ENCODE measurements at places on chromosomes 4 and X. TPM values are rescaled to one million over a fixed set of nuclear protein-coding genes. Genes with fewer than 3 reads are reported as not detected.

DNA sequence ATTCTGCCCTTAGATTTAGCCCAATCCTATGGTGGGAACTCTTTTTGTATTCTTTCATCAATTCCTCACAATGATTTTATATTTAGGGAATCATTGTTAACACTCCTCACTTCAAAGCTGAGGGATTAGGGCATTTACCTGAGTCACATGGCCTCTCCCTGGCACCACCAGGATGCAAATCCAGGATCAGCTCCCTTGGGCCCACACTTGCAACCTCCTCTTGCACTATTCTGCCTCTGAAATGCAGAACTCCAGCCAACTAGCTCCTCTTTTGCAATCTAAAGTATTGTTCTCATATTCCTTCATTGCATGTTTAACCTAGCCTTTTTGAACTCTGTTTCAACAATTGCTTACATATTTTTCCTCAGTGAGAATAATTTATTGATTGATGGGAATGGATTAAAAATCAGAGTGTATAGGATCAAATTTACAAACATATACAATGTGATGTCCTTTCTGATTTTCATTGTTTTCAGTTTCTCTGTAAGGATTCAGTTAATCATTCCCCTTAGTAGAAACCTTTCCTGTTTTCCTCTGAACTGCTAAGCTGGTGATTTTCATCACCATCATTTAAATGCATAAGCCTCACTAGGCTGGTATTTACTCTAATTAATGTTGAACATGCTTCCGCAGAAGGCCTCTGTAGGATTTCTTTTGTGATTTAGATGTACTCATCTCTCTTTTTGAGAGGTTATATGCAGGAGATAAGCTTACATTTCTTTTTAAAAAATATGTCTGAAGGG is 3.3 kb upstream of the RELL1 start:
- no peak for DNase-seq

DNA sequence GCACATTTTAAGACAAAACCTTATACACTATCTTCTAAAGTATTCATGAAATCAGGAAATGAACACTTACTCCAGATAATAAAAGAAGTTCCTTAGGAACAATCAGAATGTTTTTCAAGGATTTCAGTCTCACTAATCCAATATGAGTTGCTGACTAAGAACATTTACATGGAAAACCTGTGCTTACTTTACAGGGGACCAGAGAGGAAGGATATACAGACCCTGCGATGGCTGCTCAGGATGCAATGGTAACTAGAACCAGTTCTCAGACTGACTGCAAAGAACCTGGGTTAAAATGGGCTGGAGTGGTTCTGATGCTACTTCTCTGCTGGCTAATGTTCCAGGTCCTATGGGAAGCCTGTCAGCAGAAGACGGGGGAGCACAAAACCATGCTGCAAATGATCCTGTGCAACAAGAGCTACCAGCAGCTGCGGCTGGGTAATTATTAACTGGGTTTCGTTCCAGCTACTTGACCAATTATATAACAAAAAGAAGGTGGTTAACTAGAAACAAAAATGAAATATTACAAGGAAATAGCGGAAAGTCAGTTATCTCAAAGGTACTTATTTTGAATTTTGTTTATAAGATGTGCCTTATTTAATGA is 85.3 kb downstream of the ANXA10 start:
- DNase-seq = no peak

- no peak for DNase-seq
Observed at GRCh38 chr4:93066749-93067148, 761.8 kb upstream of the ATOH1 start.

GRCh38 chrX:150913511-150913910 is 15.0 kb upstream of the CD99L2 start:
- peak; percentile 42 for DNase-seq

DNA sequence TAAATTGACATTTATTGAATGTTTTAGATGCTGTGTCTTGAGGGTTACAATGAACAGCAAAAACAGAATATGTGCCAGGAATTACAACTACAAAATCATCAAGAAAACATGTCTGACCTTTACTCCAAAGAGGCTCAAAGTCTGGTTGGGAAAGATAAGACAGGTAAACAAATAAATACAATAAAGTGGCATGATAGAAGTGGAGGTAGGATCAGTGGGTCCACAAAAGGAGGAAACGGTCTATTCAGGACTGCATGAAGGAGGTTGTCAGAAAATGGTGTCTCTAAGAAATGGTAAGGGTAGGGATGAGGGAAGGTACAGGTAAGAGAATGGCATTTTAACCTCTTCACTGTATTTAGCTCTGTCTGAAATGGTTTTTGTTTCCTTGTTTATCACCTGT is 3.8 kb downstream of the ARHGEF38 start:
- DNase-seq = no peak

DNA sequence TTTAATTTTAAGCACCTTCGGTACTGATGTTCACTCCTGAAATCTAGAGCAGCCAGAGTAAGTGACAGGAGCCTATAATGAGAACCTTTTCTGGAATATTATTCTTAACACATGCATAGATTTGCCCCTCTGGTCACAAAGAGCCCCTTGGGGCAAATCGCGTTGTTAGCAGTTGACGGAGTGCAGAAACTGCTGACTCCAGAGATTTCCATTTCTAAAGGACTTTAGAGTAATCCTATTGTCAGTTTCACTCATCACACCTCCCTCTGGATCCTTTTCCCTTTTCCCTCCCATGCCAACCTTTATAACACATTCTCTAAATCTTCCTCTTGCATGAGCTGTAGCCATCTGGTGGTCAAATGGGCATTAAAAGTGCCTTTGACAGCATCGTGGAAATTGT is 264.9 kb upstream of the PRPS2 start:
- DNase-seq = no peak

DNA sequence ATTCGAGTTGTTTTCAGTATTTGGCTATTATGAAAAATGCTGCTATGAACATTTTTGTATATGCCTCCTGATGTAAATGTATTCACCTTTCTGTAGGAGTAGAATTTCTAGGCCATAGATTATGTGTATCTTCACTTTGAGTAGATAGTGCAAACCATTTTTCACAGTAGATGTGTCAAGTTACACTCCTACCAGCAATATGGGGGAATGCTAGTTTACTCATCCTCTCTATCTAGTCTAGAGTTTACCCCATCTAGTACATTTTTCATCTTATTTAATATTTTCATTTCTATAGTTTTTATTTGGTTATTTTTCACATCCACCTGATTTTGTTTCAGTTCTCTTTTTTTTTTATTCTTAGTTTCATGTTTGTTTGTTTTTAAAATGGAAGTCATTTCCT is 59.0 kb downstream of the GK start:
- DNase-seq = no peak

GRCh38 chr4:178140326-178140915 is 698.2 kb upstream of the AGA start:
- no peak for DNase-seq

DNA sequence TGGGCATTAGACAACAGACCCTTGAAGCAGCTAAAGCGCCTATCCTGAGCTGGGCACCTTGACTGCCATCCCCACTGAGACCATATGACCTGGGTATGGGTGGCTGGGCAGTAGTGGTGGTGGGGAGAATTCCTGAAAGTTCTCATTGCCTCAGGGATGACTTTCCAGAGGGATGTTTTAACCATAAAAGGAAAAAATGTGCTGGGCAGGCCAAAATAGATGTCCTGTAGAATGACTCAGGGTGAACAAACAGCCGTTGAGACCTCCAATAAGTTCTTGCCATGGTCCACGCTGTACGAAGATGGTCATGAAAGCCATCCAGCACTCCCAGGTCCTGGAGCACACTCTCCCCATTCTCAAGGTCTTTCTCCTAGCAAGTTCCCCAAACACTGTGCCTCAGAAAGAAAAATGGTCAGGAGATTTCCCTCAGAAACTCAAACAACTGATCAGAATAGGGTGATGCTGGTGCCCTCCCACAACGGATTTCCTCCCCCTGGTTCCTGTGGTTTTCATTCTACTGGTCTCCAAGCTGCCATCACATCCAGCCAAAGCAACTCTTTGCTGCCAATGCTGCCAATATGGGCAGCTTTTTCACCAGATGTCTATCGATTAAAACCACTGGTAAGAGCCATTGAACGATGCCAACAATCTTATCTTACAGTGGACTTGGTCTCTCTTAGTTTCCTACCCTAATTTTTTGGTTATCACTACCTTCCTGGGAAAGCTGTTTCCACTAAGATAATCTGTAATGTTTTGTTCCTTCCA is 11.2 kb downstream of the CDKN2AIP start:
- no peak for DNase-seq

DNA sequence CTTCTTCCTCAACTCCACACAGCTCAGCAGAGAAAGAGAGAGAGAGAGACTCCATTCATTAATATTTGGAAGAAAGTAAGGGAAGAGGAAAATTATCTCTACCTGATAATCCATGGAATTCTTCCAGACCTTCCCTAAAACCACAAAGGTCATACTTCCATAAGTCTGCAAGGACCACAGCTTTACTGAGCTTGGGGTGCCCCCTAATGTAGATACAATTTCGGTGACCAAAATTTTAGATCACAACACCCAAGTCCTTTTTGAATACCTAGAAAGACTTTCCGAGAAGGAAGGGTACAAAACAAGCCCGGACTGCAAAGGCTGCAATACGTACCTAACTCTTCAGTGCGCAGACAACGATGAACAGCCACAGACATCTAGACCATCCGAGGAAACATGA is 523.9 kb downstream of the GLUD2 start:
- DNase-seq = no peak

GRCh38 chr4:81030981-81031791 is 678 bp downstream of the BMP3 start:
- no peak for DNase-seq

- DNase-seq = no peak
Observed at GRCh38 chrX:106734827-106735226, 8.3 kb downstream of the RNF128 start.

GRCh38 chrX:111200327-111200726 is 70.0 kb downstream of the CAPN6 start:
- no peak for DNase-seq

- DNase-seq = peak; percentile 34
Observed at GRCh38 chr4:67035501-67035900, 509.8 kb downstream of the CENPC start.

DNA sequence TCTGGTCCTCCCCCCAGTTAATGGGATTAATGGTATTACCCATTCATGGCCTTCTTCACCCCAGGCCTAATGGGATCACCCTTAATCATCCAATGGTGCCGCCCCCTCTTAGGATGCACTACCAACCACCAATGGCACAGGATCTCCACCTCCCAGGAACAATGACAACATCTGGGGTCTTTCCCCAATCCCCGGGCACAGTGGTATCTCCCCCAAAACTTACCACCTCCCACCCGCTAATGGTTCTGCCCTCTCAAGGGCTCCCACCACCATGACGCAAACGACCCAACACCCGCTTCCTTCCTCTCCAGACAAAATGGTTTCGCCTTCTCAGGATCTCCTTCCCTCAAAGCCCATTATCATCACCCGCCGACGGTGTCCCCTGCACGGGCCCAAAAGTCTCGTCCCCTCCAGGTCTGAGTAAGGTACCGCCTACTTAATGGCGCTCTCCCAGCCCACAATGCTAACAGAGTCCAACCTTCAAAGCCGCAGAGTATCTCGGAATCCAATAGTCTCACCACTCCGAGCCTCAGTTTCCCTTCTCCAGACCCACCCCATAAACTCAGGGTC is 458 bp downstream of the GRIPAP1 start:
- DNase-seq = peak; percentile 39

GRCh38 chrX:81054904-81055303 is 146.8 kb downstream of the HMGN5 start:
- no peak for DNase-seq

DNA sequence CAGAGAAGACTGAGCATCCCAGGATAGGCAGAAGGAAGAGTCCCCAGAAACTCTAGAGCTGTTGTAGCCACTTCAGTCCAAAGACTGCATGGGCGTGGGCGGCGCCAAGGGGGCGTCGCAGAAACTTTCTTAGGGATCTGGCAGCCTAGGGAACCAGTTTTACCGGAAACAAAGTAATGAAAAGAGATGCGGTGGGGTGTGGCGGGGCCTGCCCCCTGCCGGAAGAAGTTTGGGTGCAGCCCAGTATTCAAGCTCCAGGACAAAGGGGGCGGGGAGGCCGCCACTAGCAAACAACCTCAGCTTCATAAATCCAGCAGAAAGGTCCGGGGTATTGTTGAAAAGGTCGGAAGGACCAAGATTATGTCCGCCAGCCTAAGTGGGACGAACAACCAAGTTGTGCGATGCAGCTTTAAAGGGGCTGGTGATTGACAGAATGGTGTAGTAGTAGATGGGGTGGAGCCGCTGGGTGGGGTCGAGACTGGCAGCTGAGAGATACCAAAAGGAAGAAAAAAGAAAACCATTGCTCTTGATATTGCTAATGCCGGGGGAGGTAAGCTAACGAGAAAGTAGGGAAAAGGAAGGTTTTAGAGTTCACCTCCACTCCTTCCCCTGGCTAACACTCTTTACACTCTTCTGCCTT is 190.5 kb downstream of the RRAGB start:
- DNase-seq = peak; percentile 12

DNA sequence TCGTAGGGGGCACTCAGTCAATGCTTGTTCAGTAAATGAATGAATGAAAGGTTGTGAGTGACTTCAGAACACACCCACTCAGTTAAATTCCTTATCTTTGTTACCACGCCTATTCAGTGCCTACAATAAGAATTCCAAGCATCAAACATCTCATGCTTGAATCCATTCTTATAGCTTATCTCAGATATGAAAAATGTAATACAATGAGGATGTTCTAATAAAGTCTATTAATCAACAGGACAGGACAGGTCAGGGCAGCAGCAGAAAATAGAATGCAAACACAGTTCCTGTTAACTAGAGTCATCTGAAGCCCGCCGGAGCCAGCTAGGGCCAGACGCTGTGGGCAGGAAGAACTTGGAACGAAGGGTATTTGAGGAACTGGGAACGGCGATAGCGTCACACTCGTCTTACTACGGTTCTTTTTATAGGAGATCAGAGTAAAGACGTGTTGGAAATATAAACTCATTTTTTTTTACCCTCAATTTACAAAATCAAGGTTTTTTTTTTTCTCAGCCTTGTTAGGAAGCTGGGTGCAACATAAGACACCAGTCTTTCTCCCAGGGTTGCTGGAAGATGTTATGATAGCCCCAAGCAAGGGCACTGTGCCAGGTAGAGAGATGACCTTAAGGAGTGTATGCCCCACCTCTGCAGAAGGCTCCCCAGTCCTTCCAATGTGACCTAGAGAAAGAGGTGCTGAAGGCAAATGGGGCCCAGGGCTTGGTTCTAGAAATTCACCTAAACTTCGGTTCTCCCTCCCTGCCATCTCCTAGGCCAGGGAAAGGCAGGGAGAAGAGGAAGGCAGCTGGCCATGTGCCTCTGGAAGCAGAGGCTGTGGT is 48.3 kb downstream of the SEL1L3 start:
- no peak for DNase-seq

- DNase-seq = no peak
Observed at GRCh38 chrX:37757082-37757481, 22.8 kb upstream of the CYBB start.

DNA sequence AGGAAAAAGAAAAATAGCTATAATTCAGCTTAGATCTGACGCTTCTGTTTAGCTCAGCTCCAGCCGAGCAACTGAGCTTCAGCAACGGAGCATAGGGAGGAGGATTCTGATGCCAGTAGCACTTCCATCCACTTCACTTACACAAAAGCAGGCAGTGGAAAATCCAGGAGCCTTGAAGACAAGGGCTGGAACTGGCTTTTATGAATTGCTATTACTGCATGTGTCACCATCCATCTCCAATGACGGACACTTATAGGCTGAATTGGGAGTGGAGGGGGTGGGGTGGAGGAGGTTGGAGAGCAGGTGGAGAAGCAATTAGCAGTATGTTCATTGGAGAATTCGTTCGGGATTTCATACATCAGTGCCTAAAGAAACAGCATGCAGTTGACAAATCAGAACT is 15.6 kb downstream of the ENOX2 start:
- DNase-seq = no peak

FGD1 gene
- total RNA-seq = 11.0 TPM

ATP8A1 gene
- 0.97 TPM for total RNA-seq

CSN1S1 gene
- not detected for total RNA-seq

SPINK2 gene
- not detected for total RNA-seq

COL4A6 gene
- total RNA-seq = 0.32 TPM

SPIN2A gene
- total RNA-seq = 1.3 TPM

All from fibroblast of villous mesenchyme (primary cell).